ENCODE measurements at places on chromosomes 3 and 15. TPM values are rescaled to one million over a fixed set of nuclear protein-coding genes. Genes with fewer than 3 reads are reported as not detected.

Gene CLRN1
- polyA plus RNA-seq, result 0.19 TPM

Gene GP9
- polyA plus RNA-seq, result 0.30 TPM

Gene CD200R1
- polyA plus RNA-seq, result 1.7 TPM

DNA sequence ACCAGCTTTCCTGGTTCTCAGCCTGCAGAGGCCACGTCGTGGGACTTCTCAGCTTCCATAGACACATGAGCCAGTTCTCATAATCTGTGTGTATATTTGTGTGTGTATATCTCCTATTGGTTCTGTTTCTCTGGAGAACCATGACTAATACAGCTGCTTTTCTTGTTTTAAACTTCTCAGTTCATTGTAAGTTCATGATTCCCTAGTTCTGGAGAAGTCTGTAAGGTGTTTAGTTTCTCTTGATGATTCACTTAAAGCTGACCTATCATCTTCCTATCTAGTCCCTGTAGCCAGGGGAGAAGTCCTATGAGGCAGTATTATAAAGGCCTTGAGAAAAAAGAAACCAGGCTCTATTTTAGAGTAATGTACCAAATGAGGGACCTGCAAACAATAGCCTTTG lies 147.7 kb downstream of the RYR3 start:
- DNase-seq, result no peak

GRCh38 chr3:53163444-53164387 lies 2.7 kb downstream of the PRKCD start:
- no peak for DNase-seq

Gene ROPN1
- polyA plus RNA-seq, result not detected

DNA sequence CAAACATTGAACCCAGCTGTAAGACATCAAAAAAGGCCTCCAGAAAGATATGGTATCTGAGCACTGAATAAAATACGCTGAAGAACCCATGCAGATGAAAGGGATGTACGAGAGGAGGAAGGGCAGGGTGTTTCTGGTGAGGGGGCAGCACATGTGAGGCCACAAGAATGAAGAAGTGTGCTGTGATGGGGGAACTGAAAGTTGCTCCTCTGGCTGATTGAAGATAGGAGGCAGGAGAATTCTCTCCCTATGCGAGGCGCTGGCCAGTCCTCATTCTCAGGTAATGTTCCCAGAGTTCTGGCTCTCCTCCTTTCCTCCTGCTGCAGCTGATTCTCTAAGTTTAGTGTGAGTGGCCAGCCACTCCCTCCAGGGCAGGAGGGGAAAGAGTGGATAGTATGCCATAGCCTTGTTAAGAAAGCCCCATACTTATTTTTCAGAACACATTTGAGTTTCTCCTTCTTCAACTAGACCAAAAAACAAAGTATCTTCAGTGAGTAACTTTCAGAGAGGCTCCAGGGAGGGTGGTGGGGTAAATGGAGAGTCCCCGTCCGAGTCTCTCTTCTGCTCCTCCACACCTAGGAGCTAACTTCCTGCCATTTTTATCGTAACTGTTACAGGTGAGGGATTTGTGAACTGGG lies 26.9 kb upstream of the MYO1E start:
- peak; percentile 14 for DNase-seq

GRCh38 chr15:98958918-98959639 lies 48.5 kb downstream of the PGPEP1L start:
- DNase-seq, result no peak

- DNase-seq, result no peak
Measured at GRCh38 chr15:85766001-85766831, 28.5 kb downstream of the KLHL25 start.

GRCh38 chr3:66271231-66271630 lies 50.4 kb downstream of the SLC25A26 start:
- DNase-seq, result no peak

- DNase-seq, result peak; percentile 83
Measured at GRCh38 chr3:178709051-178709450, 172.8 kb downstream of the KCNMB2 start.

DNA sequence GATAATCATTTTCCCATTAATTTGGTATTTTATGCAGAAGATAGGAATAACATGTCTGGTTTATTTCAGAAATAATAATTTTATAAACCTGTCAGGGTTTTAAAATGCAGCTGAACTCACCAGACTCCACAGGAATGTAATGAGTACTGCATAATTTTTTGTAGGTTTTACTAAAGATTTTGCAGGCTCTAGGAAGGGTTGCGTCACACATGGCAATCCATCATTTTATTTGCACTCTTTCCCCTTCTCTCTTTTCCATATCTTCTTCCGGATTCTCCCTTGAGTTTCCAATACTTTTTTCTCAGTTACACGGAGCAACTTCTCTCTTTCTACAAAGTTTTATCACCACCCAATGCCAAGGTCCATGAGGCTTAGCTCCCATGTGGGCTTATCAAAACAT lies 234.7 kb downstream of the NFKBIZ start:
- no peak for DNase-seq

Gene IFRD2
- polyA plus RNA-seq, result 54.2 TPM

DNA sequence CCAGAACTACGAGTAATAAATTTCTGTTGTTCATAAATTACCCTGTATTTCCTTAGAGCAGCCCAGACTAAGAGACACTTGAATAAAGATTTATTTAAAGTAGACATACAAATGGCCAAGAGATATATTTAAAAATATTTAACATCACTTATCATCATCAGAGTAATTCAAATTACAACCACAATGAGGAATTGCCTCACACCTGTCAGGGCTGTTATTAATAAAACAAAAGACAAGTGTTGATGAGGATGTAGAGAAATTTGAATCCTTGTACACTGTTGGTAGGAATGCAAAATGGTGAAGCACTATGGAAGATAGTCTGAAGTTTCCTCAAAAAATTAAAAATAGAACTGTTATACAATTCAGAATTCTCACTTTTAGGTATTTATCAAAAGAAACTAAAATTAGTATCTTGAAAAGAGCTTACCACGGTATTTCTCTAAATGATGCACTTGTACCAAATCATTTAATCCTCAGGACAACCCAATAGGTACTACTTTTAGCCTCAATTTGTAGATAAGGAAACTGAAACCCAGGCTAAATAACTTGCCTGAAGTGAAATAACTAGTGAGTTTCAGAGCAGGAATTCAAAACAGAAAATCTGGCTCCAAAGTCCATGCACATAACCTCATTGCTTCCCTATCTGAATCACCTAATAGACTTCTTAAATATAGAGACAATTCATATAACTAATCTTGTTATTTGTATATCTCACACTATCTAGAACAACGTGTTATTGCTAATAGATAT lies 69.4 kb downstream of the ZBTB20 start:
- DNase-seq, result no peak

- no peak for DNase-seq
Measured at GRCh38 chr3:48684480-48685143, 1.1 kb downstream of the NCKIPSD start.

DNA sequence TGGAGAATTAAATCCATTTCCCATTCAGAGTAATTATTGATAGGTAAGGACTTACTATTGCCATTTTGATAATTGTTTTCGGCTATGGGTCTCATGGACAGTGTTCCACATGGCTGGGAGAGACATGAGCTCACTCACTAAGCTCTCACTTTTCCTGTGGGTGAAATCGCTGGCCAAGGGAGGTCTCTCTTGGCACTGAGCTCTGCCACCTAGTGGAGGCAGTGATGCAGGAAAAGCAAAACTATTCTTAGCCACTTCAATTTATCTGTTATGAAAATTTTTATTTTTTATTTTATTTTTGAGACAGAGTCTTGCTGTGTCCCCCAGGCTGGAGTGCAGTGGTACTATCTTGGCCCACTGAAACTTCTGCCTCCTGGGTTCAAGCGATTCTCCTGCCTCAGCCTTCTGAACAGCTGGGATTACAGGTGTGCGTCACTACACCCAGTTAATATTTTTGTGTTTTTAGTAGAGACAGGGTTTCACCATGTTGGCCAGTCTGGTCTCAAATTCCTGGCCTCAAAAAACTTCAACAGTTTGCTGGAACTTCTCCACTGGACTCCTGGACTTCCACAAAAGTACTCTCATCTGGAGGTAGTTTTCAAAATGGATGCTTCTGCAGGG lies 4.7 kb upstream of the RNF13 start:
- peak; percentile 50 for DNase-seq

Gene IGDCC3
- 5.0 TPM for polyA plus RNA-seq

DNA sequence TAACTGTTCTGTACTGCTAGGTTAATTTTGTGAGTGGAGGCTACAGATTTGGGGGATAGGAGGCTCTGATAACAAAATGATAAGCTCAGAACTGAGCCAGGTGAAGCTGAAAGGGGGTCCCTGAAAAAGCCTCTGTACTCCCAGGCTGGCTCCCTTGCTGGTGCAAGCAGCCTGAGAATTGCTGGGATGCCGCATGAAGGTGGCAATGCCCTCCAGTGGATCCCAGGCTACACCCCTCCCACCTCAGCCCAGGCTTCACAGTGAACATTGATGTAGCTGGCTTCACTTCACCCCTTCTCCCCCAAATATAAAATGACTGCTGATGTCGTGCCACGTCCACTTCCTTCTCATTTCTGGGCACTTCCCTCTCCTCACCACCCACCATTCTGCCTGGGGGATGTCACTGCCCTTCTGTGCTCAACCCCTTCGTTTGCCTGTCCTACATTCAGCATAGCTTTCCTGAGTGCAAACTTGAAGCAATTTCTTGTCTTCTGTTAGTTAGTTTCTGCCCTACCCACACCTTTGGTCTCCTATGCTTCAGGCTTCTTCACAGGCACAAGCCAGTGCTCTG lies 9.7 kb upstream of the ARHGEF26 start:
- no peak for DNase-seq

Gene CBLB
- 28.1 TPM for polyA plus RNA-seq

Gene CEP97
- 12.4 TPM for polyA plus RNA-seq

Gene SUSD5
- 1.2 TPM for polyA plus RNA-seq

DNA sequence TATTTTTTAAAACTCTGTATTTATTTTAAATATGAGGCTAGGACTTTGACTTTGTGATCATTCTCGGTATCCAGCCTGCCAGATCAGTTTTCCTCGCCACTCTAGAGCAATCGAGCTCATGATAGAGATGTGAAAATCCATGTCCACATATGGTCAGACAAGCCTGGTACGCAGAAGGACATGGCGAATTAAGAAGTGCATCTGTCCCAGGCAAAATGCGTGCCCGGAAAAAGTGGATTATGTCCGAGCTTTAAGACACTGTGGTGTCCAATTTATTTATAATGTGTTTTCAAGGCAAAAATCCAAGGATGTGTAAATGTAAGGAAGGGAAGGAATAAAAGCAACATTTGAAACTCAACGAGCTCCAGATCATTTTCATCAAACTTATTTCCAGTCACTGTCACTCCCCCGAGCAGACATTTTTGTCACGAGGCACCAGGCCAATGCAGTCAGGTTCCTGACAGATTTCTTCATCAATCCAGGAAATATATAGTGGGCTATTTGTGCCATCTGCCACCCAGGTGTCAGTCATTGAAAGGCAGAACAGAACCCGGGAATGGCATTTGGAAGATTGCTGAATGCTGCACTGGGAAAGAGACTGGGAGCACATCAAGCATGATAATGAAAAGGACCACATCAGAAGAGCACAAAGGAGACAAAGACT lies 825.7 kb downstream of the SQOR start:
- peak; percentile 2 for DNase-seq

DNA sequence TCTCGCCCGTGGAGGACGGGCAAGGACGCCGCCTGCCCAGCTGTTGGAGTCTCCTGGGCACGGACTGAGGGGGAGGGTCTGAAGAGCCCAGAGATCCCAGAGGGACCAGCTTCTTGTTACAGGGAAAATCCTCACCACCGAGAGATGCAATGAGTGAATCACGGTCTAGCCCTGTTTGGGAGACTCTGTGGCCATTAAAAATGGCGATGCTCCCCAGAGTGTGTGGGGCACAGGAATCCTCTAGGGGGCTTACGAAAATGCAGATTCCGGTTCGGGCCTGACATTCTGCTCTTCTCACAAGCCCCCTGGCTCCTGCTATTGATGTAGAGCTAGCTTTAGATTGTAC lies 35.5 kb upstream of the EPHB3 start:
- DNase-seq, result no peak

DNA sequence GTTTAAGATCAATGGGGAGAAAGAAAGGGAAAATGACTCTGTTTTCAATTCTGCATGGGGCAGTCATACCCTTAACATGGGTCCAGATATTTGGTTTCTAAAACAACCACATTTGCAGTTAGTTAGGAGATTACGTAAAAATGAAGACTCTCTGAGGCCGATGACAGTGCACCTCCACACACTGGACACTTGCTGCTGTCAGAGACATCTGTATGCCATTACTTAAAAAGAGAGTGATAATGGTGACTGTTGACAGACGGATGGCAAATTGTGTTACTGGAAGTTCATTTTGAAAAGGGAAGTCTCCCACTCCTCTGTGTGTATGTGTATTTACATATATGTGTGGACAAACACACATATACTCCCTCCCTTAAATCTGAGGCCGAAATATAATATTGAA lies 304.5 kb upstream of the SEMA6D start:
- DNase-seq, result no peak

Gene SNURF
- polyA plus RNA-seq, result 15.0 TPM

Gene MORC1
- polyA plus RNA-seq, result not detected

DNA sequence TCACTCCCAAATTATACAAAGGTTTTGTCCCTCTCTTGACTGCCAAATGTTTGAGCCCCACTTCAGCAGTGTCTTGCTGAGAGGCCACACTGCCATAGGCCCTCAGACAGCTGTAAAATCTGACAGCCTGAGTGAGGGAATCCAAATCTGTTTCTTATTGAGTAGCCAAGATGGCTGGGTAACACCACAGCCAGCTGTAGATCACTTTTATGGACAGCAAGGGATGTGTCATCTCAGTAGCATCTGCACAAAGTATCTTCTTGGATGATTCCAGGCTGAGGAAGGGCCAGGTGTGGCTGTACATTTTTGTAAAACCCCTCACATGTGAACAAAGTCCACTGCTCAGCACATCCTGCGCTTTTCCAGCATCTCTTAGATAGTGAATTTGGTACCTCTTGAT lies 237.0 kb upstream of the LRTM1 start:
- no peak for DNase-seq

Data from hindlimb muscle (tissue), 1 donor.